ENCODE measurements at places on chromosomes 11 and 22.

DNA sequence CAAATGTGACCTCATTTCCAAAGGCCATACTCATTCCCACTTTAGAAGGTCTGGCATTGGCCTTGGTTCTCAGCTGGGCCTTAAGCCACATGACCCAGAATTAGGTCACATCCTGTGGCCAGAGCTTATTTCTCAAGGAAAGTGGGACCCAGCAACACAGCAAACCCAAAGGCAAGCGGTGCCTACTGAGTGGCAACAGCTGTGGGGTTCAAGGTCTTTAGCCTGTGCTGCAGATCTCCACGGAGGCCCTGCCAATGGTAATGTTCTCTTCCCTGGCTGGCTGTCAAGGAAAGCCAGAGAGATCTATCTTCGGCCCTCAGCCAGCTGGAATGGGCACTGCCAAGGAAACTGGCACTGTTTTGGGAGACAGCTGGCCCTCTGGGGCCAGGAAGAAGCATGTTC lies 41.5 kb upstream of the TP53I11 start:
- no peak for DNase-seq

DNA sequence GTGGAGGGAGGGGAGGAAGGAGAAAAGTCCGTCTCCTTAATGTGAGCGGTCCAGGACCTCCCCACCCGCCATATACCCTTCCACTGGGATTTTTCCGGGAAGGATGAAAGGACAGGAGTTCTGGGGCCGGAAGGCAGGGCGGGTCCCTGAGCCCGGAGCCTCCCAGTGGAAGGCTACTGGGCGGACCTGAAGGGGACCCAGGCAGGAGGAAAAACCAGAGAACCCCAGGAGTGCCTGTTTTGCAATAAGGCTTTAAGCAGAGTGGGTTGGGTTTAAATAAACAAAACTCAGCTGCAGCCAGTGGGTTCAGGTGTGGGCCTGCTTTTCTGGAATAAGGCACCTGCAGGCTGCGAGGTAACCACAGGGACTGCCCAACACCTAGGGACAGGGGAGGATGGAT lies 1.7 kb upstream of the CELSR1 start:
- no peak for DNase-seq

GRCh38 chr11:109704432-109704831 lies 282.4 kb downstream of the C11orf87 start:
- no peak for DNase-seq

DNA sequence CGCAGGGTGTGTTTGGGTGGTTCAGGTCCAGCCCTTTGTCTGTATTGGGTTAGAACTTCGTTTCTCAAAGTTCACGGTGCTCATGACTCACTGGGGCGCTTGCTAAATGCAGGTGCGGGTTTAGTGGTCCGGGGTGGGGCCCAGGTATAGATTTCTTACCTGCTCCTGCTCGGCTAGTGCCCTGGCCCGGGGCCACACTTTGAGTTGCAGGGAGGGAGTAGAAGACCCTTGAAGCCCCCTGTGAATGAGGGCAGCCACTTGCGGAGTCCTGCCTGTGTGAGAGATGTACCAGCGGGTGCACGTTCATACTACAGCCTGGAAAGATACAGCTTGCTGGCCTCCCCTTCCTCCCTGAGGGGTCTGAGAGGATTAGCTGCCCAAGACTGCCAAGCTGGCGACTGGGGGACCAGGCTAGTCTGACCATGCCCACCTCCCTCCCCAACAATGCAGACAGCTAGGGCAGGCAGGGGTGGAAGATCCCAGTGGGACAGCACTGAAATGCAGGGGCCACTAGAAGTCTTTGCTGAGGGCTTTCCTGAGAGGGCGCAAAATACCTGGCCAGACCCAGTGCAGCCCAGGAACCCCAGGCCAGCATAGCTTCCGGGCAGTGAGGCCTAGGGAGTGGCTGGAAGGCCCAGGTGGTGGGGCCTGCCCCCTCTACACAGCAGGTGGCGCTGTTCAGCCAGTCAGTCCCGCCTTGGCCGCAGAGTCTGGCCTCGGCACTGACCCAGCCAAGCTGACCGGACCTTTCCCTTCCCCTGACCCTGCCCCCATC lies 5.1 kb upstream of the MYRF start:
- peak; percentile 31 for DNase-seq

DNA sequence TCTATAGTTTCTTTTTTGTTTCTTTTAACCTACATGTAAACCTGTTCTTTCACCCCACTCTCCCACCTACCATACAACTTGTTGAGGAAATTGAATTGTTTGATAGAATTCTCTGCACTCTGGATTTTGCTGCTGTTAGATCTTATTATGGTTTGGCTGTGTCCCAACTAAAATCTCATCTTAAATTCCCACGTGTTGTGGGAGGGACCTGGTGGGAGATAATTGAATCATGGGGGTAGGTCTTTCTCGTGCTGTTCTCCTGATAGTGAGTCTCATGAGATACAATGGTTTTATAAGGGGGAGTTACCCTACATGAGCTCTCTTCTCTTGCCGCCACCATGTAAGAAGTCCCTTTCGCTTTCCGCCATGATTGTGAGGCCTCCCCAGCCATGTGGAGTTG lies 15.0 kb upstream of the PITPNB start:
- no peak for DNase-seq

- DNase-seq = peak; percentile 58
Measured at GRCh38 chr11:45102810-45103621, 43.4 kb upstream of the PRDM11 start.

DNA sequence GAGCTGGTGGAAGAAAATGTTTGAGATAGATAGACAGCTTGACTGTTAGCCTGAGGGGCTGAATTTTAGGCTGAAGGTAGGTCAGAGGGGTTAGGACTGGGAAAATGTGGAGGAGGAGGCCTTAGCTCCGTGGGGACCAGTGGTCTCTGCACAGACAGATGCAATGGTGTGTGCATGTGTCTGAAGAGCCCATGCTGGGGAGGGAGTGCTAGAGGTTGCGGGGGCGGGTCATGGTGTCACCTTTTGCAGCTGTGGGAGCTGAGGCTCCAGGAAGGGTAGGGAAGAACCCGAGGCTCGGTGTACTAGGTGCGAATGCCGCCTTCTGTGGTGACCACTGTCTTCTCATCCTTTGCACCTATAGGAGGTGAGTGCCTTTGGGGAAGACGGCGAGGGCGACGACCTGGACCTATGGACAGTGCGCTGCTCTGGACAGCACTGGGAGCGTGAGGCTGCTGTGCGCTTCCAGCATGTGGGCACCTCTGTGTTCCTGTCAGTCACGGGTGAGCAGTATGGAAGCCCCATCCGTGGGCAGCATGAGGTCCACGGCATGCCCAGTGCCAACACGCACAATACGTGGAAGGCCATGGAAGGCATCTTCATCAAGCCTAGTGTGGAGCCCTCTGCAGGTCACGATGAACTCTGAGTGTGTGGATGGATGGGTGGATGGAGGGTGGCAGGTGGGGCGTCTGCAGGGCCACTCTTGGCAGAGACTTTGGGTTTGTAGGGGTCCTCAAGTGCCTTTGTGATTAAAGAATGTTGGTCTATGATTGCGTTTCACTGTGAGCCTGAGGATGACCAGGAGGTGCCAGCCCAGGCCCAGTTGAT lies 1.6 kb downstream of the SDF2L1 start:
- peak; percentile 24 for DNase-seq

DNA sequence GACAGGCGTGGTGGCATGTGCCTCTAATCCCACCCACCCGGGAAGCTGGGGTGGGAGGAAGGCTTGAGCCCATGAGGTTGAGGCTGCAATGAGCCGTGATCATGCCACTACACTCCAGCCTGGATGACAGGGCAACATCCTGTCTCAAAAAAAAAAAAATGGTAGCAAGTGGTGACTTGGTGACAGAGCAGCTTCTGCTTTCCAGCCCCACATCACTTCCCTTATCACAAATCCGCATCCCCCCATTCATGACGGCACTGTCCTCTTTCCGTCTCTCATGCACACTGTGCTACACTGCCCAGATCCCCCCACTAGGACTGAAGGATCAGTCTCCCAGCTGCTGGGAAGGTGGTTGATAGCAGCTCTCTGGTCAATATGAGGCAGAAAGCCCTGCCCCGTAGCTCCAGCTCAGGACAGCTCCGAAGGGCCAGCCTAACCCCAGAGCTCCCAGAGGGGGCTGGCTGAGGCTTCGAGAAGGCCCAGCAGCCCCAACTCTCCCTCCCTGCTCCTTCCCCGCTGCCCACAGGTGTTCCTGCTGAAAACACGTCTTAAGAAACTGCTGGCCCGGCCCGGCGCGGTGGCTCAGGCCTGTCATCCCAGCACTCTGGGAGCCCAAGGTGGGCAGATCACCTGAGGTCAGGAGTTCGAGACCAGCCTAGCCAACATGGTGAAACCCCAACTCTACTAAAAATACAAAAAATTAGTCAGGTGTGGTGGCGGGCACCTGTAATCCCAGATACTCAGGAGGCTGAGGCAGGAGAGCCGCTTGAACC lies 15.9 kb downstream of the PGA5 start:
- DNase-seq = peak; percentile 7

GRCh38 chr11:96827164-96827563 lies 437.4 kb downstream of the JRKL start:
- DNase-seq = no peak

- no peak for DNase-seq
Measured at GRCh38 chr11:1165256-1166041, 7.7 kb downstream of the MUC5AC start.

- no peak for DNase-seq
Measured at GRCh38 chr22:35510481-35510934, 30.1 kb upstream of the RASD2 start.

- no peak for DNase-seq
Measured at GRCh38 chr11:69796063-69796462, 20.9 kb upstream of the FGF4 start.

DNA sequence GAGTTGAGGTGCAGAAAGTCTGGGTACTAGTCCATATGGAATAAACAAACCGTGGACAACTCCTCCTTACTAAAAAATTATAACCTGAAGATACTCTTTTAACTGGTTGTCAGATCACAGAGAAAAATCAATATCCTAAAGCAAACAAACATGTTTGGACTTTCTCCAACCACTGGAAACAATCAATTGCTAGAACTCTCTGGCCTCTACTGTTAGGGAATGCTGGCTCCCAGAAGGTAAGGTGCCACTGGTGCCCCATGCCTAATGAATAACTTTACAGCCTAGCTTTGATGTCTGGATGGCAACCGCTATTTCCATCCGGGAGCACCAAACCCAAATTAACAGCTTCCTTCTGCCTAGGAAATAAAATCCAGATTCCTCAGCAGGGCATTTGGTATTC lies 74.5 kb downstream of the AMBRA1 start:
- no peak for DNase-seq

GRCh38 chr11:103364687-103365086 lies 255.5 kb downstream of the DYNC2H1 start:
- DNase-seq = no peak

GRCh38 chr11:117910941-117911655 lies 18.1 kb downstream of the TMPRSS13 start:
- no peak for DNase-seq

GRCh38 chr11:56706486-56706885 lies 7.6 kb downstream of the OR9G1 start:
- no peak for DNase-seq

DNA sequence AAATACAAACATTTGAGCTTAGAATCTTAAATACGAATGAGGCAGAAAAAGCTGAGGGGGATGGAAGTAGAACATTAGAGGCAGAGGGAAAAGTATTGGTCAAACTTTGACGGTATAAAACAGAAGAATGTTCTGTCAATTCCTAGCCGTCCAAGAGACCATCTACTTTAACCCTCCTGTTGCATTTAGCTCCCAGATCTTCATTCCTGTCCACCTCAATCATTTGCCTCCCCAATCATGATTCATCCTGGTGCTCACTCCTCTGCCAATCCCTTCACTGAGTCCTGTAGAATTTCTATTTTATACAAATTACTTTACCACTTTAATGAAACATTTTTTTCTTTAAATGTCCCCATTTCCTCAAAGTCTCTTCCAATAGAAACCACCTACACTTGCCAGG lies 28.2 kb downstream of the C2CD3 start:
- DNase-seq = no peak

DNA sequence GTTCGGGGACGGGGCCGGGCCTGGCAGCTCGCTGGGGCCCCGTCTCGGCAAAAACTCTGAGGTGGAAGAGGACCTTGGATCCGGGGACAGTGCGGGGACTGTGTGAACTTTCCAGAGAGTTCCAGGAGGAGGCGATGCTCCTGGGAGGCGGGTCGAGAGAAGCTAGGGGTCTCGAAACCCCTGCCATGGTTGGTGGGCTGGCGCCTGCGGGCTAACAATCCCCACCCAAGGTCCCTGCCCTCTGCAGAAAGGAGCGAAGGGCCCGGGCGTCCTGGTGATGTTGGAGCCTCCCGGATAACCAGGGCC lies 4.7 kb upstream of the GRK2 start:
- DNase-seq = no peak

DNA sequence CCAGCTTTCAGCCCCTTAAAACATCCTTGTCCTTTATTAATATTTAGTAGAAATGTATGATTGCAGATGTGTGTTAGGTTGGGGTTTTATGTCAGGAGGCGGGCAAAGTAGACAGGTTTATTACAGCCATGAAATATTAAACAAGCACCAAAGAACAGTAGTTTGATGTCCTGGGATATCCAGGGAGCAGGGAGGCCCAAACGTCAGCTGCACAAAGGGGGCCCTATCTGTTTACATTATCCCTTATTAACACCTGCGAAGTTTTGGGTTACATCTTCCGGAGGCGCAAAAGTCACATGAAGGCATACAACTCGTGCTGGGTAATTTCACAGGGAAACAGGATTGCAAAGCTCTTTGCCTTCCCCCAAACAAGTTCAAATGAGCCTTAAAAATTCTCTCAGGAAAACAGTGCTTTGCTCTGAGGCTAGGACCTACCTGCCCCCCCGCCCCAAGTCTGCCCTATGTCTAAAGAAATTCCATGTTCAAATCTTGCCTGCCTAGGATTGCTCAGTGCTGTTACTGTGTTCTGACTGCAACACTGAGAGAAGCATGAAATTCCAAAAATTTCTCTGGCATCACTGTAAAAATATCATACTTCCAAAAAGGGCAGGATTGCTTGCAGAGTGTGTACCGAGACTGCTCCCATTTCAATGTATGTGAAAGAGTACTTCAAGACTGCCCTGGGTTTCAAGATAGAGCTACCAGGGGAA lies 8.9 kb downstream of the MN1 start:
- DNase-seq = no peak

- DNase-seq = no peak
Measured at GRCh38 chr11:73171436-73172161, 29.5 kb upstream of the FCHSD2 start.
